ENCODE measurements at places on chromosomes 4 and X.

DNA sequence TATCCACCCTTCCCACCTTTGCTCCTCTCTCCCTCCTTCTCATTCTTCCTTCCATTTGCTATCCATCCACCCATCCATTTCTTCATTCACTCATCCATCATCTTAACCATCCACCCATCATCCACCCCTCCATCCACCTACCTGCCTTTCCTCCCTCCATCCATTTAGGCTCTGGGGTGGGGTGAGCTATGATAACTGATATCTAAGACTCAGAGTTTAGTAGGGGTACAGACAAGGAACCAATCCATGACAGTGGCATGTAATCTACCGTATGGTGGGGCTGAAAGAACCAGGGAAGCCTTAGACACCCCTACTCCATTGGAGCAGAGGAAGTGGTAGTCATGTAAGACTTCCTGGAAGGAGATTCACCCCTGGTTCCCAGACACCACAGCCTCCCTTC, 23.2 kb downstream of the PSAPL1 start:
- no peak for DNase-seq

DNA sequence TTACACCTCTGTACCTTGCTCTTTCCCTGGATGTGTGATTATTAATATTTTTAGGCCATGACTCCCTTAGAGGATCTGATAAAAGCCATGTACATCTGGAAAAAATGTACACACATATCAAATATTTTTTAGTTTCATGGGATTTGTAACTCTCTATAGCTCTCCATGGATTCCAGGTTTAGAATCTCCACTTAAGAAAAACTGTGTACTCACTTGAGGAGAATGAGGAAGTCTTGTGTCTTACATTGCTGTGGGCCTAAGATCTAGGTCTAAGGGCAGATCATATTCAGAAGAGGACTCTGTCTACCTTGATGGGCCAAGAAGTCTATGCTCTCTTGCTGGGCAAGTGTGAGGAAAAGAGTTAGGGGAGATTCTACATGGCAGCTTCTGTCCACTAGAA, 98.0 kb downstream of the RRAGB start:
- no peak for DNase-seq

DNA sequence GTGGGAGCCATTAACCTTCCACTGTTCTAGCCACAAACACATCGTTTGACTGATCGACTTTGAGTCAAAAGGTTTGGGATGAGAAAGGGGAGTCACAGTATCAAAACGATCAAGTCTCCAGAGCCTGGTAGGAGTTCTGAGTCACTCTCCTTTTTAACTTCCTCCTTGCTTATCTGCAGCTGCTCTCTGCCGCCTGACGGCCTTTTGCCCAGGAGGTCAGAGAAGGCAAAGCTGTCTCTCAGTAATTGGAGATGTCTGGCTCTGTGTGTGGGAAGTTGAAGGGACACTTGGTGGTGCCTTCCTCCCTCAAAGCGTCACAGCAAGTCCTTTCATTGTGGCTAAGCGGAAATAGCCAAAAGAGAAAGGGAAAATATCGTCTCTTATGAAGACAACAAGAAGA, 63.1 kb downstream of the ANOS1 start:
- no peak for DNase-seq

- no peak for DNase-seq
Measured at GRCh38 chrX:116930311-116930710, 467.5 kb upstream of the CT83 start.

GRCh38 chr4:48905363-48906015, 1.1 kb downstream of the OCIAD2 start:
- no peak for DNase-seq

GRCh38 chr4:158998624-158999023, 104.3 kb upstream of the RAPGEF2 start:
- no peak for DNase-seq

GRCh38 chr4:53205970-53206369, 159.9 kb downstream of the SCFD2 start:
- no peak for DNase-seq

- no peak for DNase-seq
Measured at GRCh38 chrX:112798736-112799135, 41.9 kb downstream of the AMOT start.

DNA sequence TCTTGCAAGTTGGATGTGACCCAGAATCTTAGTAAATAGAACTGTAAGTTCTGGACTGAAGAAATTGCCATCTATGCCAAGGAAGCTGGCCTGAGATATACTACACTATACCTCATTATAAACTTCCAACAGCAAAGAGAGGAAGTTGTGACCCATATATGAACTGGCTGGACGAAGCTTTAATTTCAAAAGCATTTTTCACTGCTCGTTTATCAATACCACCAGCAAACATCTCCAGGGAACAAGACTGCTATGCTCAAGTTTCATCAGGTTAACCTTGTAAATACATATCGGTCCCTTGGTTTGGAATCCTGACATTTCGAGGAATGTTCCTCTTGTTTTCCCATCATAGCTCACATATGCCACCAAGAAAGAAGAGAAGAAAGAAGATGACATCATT, 334.5 kb upstream of the IGFBP7 start:
- DNase-seq: no peak

- no peak for DNase-seq
Measured at GRCh38 chr4:187576751-187577150, 418.8 kb upstream of the ZFP42 start.

DNA sequence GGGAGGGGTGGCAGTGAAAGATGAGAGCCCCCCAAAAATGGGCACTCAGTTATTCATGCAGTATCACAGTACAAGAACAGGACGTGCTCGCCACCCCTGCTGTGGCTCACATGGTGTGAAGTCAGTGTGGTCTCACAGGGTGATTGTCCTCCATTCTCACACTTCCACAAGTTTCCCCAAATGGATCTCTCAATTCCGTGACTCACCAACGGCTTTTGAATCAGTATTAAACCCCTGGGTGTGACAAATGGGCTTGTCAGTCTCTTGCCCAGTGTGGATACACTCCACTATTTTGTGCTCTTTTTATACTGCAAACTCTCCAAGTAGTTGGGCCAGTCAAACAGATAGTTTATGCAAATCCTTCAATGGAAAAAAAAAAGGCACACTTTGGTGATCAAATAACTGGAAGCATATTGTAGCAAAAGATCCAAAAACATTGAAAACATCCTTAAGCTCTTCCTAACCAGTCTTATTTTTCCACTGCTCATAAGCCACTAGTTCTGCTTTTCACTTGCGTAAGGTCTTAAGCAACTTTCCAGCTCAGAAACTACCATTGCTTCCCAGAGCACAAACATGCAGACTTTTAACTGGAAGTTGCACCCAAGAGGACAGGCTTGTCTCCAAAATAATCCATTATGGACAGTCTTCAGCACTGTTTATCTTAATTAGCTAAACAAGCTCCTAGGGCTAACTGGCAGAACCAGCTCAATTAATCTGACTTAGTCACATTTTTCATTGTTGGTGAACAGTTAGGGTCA, 365.7 kb downstream of the PPP3CA start:
- no peak for DNase-seq

DNA sequence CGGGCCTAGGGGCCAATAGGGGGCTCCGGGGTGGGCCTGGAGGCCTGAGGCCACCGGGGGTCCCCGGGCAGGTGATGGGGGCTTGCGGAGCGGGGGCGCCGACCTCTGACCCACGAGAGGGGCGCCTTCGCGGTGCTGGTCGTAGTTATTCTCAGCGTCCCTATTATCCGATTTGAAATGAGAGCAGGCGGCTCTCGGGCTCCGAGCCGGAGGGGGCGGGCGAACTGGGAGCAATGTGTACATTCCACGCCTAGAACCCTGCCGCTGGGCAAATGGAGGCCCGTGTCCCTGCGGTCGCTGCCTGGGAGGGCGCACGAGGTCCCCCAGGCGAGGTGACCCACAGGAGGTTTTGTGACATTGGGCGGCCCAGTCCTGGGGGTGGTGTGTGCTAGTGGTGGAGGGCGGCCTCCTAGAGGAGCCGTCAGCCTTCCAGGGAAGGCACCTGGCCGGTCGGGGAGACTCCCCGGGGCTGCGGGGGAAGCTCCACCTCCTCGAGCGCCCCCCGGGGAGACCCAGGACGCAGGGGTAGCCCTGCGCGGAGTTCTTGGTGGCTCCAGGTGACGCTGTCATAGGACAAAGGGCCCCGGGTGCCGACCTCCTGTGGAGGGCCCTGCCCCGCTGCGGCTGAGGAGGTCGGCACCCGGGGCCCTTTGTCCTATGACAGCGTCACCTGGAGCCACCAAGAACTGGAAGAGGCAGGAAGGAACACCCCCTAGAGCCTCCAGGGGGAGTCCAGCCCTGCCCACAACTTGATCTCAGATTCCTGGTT, 102.6 kb upstream of the PRKX start:
- peak; percentile 18 for DNase-seq

DNA sequence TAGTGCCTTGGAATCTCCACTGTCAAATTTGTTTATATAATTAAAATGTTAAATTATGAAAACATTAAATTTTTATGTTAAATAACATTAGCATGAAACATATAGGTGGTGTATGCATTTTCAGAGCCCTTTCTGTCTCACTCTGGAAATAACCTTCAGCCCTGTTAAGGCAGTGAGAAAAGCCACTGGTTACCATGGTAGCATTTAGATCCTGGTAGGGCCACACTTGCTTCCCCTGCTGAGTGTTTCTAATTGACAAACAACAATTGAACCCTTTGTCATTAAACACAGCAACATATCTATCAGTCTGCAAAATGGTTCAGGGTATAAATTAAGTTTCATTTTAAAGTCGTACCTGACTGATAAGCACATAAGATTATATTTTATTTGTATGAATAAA, 63.5 kb downstream of the PDK3 start:
- DNase-seq: no peak

- no peak for DNase-seq
Measured at GRCh38 chrX:2677764-2678163, 13.3 kb upstream of the CD99 start.

DNA sequence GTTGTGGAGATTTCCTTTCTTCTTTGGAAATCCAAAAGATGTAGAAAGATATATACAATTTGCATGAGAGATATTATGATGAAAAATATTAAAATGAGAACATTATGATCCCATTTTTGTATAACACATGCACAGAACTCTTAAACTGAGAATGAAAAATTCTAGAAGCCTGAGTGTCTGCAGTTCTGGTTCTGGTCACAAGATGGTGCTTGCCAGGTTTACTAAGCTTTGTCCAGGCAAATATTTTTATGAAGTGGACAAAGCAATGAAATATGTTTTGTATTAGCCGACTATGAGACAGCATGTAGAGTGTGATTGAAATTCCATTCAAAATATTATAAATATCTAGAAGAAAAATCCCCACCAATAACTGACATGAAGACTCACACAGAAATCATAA, 2.2 kb downstream of the PWWP3B start:
- DNase-seq: no peak

DNA sequence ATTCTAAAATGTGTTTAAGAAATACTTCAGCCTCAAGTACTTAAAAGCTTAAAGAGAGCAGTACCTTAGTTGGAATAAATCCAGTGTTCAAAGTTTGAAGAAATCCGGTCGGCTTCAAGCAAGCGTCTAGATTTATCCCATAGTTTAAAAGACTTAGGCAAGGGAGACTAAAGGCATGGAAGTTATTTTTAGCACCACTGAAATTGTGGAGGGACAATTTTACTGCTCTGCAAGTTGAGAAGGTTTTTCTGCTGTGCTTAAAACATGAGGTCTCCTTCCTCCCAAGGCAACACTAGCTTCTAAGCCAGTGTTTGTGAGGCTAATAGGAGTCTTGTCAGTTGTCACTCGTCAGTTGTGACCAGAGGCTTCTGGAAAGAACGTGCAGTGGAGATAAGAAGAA, 183.5 kb downstream of the MSL3 start:
- DNase-seq: no peak

GRCh38 chrX:121864561-121864960, 817.2 kb downstream of the GLUD2 start:
- no peak for DNase-seq

- DNase-seq: no peak
Measured at GRCh38 chr4:6910960-6911874, 1.6 kb downstream of the TBC1D14 start.

DNA sequence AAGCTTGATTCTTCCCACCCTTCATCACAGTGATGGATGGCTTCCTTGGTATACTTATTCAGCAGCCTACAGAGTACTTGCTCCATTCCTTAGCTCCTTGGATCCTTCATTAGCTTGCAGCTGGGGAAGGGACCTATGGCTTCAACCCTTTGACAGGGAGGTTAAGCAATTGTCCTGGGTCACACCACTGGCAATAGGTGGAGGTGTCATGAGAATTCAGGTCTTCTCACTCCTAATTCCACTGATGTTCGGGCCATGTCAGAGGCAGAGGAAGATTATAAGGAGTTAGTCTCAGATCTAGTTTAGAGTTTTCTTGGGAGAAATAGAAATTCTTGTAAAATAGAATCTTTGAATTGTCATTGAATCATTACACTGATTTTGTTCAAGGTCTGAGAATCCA, 24.5 kb downstream of the EREG start:
- DNase-seq: no peak

GRCh38 chrX:31508338-31508737, 436.5 kb upstream of the FTHL17 start:
- DNase-seq: no peak

GRCh38 chr4:158605393-158605792, 66.3 kb downstream of the C4orf46 start:
- no peak for DNase-seq

DNA sequence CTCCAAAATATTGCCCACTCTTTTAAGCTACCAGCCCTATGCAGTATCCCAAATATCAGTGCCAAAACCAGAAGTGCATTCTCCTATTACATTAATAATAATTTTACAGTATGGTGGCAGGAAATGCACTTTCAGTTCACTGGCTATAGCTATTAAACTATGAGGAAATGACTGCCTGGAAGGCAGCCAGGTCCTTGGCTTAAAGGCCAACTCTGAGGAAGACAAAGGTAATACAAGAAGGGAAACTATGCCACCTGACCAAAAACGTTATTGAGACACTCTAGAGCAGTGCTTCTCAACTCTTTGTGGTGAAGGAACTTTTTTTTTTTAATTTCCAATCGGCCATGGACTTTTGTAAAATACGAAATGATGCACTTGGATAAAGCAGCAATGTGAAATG, 133.6 kb upstream of the VAMP7 start:
- no peak for DNase-seq

GRCh38 chrX:115322375-115322774, 32.9 kb downstream of the LUZP4 start:
- DNase-seq: no peak

- DNase-seq: no peak
Measured at GRCh38 chr4:55440786-55441185, 45.0 kb downstream of the TMEM165 start.

GRCh38 chrX:1099146-1099770, 113.2 kb downstream of the CRLF2 start:
- no peak for DNase-seq

DNA sequence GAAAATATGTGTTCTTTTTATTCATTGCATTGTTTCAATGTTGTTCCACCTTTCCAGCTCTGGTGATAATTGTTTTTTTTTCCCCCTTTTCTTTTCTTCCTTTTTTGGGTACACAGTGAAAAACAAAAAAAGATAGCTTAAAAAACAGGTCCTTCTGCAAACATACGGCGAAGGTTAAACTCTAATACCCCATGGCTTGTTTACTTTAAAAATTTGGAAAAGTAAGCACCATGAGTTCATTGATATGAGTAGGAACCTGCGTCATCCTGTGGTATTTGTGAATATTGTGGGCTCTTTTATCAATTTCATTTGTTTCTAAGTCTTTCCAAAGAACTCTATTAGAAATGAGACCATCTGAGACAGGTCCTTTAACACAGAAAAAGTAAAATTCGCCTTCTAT, 123.5 kb downstream of the CHRNA9 start:
- DNase-seq: no peak

Measured in amygdala (tissue), 56 donors.